Stimulated activated CD4-positive, alpha-beta T cell treated with anti-CD3 and anti-CD28 coated beads, TNF-alpha, amount 100 ng/mL, for 48 hours (primary cell): ENCODE measurements at places on chromosomes 1 and 21.

DNA sequence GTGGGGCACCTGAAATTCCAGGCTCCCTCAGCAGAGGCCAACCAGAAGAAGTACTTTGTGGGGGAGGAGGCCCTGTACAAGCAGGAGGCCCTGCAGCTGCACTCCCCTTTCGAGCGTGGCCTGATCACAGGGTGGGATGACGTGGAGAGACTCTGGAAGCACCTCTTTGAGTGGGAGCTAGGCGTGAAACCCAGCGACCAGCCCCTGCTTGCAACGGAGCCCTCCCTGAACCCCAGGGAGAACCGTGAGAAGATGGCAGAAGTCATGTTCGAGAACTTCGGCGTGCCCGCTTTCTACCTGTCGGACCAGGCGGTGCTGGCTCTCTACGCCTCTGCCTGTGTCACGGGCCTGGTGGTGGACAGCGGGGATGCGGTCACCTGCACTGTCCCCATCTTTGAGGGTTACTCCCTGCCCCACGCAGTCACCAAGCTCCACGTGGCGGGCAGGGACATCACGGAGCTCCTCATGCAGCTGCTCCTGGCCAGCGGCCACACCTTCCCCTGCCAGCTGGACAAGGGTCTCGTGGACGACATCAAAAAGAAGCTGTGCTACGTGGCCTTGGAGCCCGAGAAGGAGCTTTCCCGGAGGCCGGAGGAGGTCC lies 634 bp downstream of the ACTRT2 start:
- no peak for DNase-seq

DNA sequence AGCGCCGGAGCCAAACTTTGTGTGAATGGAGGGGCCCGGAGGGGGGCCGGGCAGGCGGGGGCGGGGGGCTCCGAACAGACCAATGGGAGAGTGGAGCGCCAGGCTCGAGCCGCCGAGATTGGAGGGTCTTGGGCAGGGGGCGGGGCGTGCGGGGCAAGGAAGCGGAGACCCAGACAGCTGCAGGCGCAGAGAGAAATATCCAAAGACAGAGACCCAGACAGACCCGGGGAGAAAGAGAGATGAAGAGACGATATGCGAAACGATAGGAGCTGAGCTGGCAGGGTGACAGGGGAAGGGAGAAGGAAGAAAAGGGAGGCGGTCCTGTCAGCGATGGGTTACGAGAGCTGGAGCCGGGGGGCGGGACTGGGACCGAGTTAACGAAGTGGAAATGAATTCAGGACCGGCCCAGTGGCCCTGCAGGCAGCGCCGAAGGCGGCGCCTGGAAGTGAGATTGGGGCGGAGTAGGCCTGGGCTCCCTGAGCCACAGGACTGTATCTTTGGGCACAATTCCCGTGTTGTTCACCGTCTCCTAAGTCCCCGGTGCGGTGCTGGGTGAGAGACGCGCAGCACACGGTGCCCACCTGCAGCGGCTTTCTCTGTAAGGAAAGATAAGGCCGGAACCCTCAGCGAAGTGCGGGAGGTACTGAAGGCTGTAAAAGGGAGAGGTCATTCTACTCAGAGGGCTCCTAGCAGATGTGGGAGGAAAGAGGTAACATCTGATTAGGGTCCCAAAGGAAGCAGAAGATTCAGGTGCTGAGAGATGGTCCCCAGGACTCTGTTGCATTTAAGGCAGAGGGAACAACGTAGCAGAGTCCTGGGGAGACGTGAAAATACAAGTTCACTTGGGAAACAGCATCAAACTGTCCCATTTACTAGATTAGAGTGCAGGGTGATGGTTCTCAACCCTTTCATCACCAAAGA lies 543 bp upstream of the KCNJ10 start:
- DNase-seq: peak; percentile 54

DNA sequence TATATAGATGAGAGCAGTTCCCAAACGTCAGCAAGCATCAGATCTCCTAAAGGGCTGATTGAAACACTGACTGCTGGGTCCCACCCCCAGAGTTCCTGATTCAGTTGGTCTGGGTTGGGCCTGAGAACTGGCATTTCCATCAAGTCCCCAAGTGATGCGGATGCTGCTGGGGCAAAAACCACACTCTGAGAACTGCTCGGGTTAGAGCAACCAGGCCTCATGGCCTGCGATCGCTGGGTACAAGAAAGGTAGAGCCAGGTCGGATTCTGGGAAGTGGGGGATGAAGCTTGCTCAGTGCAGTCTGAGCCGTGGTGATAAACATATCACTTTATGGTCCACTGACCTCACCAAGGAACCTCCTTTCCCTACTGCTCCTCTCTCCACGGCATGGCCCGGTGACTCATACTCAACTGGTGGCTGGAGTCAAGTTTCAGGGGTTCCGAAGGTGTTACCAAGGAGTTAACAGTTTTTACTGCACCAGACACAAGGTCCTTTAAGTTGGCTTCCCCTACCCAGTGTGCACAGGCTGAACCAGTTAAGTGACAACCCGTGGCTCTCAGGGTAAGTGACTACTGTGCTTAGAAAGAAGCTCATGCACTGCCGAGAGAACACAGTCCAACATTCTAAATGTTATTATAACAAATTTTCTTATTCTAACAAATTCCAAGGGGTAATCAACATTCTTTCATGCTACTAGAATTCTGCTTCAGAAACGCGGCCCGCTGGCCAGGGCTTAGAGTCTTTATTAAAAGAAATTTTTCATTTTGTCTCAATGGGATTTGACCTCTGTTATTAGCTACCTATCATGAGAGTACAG lies 153.5 kb downstream of the TGFBR3 start:
- DNase-seq: no peak

DNA sequence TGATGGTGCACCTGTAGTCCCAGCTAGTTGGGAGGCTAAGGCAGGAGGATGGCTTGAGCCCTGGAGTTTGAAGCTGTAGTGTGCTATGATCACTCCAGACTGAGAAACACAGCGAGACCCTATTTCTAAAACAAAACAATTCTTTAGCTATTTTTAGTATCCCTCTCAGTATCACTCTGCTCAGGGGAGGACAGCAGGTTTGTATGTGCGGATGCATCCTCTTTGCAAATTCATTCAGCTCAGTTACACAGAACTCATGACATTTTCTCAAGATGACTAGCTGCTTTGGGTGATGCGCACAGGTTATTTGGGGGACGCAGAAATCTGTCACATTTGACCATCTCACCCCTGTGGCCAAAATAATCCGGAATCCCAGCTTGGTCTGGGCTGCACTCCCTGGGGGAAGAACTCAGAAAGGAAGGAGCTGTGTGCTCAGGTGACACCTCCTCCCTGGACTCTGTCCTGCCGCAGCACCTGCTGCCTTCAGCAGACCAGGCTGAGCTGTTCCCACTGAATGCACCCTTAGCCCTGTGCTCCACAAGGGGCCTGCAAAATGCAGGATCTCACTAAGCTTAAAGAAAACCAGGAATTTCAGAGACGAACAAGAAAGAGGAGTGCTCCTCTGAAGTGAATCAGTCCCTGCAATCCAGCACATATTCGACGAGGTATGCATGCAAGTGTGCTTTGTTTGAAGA lies 89.5 kb upstream of the PGBD5 start:
- DNase-seq: no peak

- DNase-seq: no peak
Observed at GRCh38 chr21:46369520-46370235, 45.7 kb downstream of the PCNT start.

GRCh38 chr1:247824023-247824422 lies at the start of gene OR14A16:
TSS of gene OR14A16 (minus strand) at chr1:247824119. CDS start at chr1:247815729, 8,390 bp downstream.
- DNase-seq: no peak
